ENCODE measurements at places on chromosomes 7 and 10.

GRCh38 chr10:43667761-43668386 is 19.2 kb upstream of the ZNF32 start:
- DNase-seq, result no peak

- no peak for DNase-seq
Measured at GRCh38 chr7:97595439-97595838, 136.4 kb upstream of the TAC1 start.

- DNase-seq, result peak; percentile 46
Measured at GRCh38 chr7:92717993-92718716, 118.2 kb downstream of the CDK6 start.

DNA sequence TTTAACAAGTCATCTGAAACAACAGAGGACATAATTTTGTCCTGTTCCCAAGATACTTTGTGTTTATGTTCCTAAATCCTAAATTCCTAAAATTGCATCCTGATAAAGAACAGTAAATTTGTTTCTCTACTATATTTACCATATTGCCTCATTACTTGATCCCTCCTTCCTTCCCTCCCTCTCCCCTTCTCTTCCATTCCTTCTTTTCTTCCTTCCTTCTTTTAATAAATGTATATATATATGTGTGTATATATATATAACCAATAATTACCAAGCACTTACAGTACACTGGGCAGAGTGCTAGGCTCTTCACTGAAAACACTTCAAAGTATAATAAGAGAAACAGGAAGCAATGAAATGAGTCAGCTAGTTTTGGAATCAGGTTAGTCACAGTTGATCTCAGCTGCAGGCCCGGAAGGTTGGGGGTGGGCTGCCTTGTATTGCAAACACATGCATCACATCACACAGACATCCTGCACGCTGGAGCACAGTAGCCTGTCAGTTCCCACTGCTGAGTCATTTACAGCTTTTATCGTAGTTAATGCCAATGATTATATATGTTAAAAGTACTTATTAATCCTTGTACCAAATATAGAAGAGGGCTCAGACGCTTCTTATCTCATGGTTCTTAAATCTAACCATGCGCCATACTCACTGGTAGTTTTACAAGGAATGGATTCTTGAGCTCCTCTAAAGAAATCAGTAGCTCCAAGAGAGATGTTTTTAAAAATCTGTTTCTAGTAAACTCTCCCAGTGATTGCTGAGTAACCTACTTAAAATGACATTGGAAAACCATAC is 551.7 kb downstream of the GRM8 start:
- no peak for DNase-seq

GRCh38 chr10:2890093-2890492 is 177.3 kb upstream of the PFKP start:
- DNase-seq, result no peak

GRCh38 chr7:37817591-37817960 is 30.8 kb upstream of the NME8 start:
- no peak for DNase-seq

GRCh38 chr7:142412551-142413193 is 154.8 kb upstream of the PRSS58 start:
- DNase-seq, result no peak

DNA sequence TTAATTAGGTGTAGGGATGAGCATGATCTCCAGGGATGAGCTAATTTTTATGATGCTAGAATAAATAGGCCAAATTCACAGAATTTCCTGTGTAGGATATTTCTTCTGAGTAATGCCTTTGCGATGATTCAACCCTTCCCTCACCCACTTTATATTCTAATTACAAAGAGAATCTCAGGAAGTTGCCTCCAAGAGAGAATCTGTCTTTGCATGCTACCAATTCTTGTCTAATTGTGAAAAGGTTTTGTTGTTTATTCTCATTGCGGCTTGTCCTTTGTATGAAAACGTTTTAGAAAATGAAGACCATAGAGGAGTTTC is 6.3 kb downstream of the C7orf57 start:
- no peak for DNase-seq

DNA sequence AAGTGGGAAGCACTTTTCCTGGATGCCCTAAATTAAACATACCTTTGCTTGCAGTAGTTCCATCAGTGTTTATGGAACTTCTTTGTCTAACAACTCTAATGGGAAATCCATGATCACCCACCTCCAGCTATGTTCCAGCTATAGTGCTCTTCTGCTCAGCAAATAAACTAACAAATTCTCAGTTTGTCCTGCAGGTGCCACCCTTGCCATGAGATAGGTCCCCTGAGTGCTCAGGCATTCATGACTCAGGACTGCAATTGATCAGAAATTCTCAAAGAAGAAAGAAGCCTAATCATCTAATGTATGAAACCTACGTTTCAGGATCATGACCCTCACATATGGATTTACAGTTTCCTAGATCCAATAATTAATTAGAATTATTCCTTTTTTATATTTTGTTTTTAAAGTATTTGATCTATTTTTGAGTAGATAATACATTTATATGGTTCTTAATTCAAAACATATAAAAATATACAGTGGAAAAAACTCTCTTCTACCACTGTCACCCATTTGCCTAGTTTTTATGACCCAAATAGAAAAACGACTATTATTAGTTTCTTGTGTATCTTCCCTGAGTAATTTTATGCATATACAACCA is 48.7 kb upstream of the DYNC1I1 start:
- no peak for DNase-seq

DNA sequence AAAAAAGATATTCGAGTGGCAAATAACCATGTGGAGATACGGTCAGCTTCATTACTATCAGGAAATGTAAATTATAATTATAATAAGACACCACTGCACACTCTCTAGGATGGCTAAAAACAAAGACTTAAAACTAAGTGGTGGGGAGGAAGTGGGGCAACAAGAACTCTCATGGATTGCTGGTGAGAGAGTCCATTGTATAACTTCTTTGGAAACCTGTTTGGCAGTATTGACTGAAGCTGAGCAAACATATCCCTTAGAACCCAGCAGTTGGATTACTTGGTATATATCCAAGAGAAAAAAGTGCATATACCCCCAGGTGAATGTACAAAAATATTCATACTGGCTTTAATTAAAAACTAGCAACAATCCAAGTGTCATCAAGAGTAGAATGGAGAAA is 133.7 kb upstream of the CTBP2 start:
- DNase-seq, result no peak

GRCh38 chr10:384538-385305 is 249.5 kb downstream of the ZMYND11 start:
- DNase-seq, result no peak

- peak; percentile 81 for DNase-seq
Measured at GRCh38 chr10:22335173-22335933, 9.9 kb upstream of the SPAG6 start.

DNA sequence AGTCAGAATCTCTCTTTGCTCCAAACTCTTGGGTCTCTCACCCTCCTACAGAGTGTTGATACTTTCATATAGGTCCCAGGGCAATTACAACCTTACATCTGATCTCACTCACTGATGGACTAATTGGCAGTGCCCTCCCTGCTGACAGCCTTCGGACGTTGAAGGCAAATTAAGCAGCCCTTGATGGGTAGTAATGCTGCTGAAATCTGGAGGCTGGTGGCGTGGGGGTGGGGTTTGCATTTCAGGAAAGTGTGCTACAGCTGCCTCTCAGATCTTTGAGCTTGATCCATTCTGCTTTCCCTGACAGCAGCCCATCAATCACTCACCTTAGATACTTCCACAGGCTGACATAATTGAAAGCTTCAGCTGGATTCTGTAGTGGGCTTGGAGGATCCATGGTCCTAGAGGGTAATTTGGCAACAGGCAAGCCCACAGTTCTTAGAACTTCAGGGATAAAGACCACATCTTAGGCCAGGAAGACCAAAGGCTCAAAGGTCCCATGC is 349.1 kb upstream of the PODXL start:
- DNase-seq, result no peak

DNA sequence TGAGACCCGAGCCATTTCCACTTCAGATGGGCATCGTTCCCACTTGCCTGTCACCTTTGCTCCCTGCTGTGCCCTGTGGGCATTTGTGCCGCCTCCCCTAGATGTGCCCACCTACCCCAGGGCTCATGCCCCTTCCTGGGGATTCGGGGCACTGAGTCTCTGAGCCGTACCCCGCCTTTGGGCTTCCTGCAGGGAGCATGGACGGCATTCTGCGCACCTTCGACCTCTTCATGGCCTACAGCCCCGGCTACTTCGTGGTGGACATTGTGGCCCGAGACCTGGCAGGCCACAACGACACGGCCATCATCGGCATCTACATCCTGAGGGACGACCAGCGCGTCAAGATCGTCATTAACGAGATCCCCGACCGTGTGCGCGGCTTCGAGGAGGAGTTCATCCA is 36.3 kb upstream of the VSIR start:
- no peak for DNase-seq

DNA sequence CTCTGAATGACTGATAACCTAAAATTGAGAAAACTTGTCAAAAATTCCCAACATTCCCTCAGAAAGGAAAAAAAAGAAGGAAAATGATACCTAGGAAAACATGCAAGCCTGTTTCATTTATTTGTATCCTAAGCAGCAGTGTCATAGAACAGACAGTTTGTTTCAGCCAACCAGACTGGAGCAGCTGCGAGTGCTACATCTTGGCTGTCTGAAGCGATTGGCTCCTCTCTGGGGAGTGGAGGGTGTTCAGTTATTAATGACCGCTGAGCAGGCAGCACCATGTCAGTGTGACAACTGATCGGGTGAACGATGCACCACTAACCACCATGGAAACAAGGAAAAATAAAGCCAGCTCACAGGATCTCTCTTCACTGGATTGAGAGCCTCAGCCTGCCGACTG is at the start of gene LRRN3:
TSS of gene LRRN3 (plus strand) at position 282 of the 400 bp plus-strand sequence. CDS start 31,646 bp downstream, outside the sequence.
- no peak for DNase-seq

DNA sequence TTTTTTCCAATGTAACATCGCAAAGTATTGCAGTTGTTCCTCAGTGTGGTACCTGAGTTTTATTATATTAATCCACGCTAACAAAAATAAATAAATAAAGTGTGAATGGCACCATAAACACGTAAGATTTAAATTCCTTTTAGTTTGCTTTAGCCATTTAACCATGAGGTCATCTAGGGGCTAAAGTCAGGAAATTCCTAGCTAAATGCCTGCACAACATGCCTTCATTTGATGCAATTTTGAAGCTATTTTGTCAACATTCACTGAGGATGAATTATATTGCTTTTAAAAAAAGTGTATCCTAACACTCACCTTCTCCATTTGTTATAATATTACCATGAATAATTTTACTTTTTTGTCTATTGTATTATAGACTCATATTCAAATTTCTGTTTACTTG is 714.4 kb downstream of the GATA3 start:
- no peak for DNase-seq

- no peak for DNase-seq
Measured at GRCh38 chr7:945556-946255, 8.8 kb downstream of the ADAP1 start.

DNA sequence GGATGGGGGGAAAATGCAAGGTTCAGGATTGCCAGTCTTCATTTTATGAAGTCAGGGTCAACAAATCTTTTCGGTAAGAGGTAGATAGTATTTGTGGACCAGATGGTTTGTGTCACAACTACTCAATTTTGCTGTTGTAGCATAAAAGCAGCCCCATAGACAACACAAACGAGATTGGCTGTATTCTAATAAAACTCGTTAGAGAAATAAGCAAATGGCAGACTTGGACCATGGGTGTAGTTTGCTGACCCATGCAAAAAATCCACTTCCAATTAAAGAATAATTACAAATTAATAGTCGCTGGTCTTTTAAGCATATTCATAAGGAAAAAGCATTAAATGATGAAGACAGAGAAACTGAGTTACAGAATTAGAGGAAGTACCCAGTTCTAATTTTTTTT is 247.1 kb downstream of the CRPPA start:
- DNase-seq, result no peak

GRCh38 chr10:114073395-114074186 is 29.9 kb downstream of the ADRB1 start:
- DNase-seq, result peak; percentile 28

GRCh38 chr7:135898226-135898625 is 78.9 kb downstream of the MTPN start:
- DNase-seq, result no peak

- DNase-seq, result no peak
Measured at GRCh38 chr7:158101821-158102450, 485.7 kb downstream of the PTPRN2 start.

GRCh38 chr10:124092250-124092859 is 1.0 kb downstream of the CHST15 start:
- peak; percentile 86 for DNase-seq

DNA sequence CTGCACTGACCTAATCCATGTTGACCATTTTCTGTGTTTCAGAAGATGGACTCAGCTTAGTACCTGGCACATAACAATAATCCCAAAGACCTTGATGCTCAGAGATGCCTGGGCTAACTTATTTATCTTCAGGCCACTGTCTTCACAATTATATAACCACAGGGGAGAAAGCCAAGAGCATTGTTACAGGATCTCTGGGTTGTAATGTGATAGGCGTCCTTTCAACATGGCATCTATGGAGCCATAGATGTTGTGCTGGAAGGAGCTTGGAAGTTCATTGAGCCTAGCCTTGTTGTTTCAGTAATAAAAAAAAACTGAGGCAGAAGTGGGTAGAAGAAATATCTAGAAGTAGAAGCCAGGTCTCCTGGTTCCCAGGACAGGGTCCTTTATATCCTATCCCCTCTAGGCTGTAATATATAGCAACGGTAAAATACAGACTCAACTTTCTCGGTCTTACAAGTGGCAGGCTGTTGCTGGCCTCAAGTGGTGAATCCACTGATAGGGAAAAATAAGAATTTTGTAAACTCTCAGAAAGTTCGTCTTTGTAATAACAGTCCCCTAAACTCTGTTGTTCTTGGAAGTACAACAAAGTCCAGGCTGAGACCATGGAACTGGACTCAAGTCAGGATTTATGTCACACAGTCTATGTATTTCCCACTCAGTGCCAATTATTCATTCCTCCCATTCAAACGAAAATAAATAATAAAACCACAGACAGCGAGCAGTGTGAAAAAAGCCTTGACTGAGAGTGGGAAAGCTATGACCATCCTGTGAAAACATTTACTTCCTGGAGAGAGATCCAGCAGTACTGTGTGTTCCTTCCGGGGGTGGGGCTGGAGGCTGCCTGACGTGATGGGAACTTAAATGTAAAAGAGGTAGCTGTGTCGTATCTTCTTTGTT is 277.6 kb downstream of the REEP3 start:
- no peak for DNase-seq

DNA sequence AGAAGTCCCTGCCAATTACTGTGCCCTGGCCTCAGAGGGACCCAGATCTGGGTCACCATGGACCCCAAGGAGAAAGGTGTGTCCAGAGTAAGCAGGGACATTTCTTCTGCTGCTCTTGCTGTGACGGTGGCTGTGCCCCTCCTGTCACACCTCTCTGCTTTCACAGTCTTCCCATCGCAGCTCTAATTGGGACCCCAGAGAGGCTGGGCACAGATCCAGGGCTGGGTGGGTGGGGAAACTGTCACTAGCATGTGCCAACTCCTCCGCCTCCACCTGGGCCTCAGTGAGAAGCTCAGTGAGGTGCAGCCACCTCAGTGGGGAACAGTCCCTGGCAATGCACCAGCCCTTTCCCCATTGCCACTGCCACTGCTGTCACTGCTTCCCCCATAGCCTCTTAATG is 37.3 kb upstream of the ADCYAP1R1 start:
- DNase-seq, result no peak

- no peak for DNase-seq
Measured at GRCh38 chr7:70040970-70041766, 442.9 kb downstream of the AUTS2 start.

GRCh38 chr10:114652402-114653368 is 5.4 kb downstream of the ABLIM1 start:
- no peak for DNase-seq

All from naive B cell (primary cell).